Effector memory CD8-positive, alpha-beta T cell (primary cell): ENCODE measurements at places on chromosomes 16 and 17.

DNA sequence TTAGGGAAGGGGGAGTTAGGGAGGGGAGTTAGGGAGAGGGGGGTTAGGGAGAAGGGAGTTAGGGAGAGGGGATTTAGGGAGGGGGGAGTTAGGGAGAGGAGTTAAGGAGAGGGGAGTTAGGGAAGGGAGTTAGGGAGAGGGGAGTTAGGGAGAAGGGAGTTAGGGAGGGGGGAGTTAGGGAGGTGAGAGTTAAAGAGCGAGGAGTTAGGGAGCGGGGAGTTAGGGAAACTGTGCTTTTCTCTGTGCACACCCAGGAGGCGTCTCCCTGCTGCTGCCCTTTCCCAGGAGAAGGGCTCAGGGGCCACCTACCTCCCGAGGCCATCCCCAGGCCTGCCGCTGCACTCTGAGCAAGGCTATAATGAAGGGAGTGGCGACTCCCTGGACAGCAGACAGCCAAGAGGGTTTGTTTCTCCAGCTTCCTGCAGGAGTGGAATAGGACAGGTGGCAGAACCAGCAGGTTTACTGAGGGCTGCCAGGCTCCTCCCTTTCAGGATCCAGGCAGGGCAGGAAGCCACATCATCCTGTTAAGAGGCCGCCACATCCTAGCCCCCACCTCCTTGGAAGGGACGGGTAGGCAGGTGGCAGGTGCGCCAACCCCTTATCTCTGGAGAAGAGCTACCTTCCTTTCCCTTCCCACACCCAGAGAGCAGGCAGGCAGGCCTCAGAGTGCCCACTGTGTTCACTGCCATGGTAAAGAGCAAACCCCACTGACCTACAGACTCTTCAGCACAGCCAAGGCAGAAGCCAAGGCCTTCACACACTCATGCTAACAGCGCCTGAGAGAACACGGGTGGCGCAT lies 4.3 kb downstream of the CANT1 start:
- no peaks in the 10 kb centered on the region for H3K27me3 ChIP-seq
- H3K4me1 ChIP-seq, result peaks cover 68% of the 10 kb centered on the region
- DNase-seq, result no peak
- H3K4me3 ChIP-seq, result no peak overlapping the region

GRCh38 chr16:82167670-82168069 lies 2.4 kb downstream of the MPHOSPH6 start:
- H3K27ac ChIP-seq, result no peak overlapping the region
- H3K4me1 ChIP-seq, result peaks cover 26% of the 10 kb centered on the region
- H3K36me3 ChIP-seq, result peaks cover 17% of the 10 kb centered on the region
- no peak overlapping the region for H3K4me3 ChIP-seq
- DNase-seq, result no peak
- peaks cover 10% of the 10 kb centered on the region for H3K27me3 ChIP-seq

GRCh38 chr17:74478420-74479100 lies 12.1 kb downstream of the CD300A start:
- peaks cover 81% of the 10 kb centered on the region for H3K4me1 ChIP-seq
- H3K27ac ChIP-seq, result peak overlapping the region; percentile 94
- H3K4me3 ChIP-seq, result peak overlapping the region; percentile 64
- DNase-seq, result no peak

DNA sequence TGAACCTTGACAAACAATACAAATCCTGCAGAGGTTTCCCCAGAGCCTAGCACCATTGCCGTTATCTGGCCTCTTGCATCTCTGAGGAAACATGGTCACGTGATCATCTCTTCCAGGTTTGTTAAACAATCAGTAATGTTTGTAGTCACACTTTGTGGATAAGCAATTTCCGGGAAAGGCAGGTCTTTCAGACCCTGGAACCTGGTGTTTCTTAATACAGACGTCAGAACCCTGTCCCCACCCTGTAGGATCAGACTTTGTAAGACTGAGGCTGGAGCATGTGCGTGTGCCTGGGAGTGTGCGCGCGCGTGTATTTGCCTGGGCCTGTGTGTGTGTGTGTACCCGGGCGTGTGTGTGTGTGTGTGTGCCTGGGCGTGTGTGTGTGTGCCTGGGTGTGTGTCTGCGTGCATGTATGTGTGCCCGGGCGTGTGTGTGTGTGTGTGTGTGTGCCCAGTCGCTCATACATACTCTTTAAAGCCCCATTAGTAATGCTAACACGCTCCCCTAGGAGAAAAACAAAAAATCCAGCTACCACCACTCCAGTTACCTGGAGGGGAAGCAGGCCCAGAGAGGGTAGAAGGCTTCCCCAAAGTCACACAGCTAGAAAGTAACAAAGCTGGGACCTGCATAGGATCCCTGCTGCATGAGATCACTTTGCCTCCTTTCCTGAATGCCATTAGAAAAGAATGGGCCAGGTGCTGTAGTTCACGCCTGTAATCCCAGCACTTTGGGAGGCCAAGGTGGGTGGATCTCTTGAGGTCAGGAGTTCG lies 5.3 kb downstream of the CTNS start:
- H3K4me1 ChIP-seq, result peaks cover 10% of the 10 kb centered on the region
- DNase-seq, result no peak
- H3K4me3 ChIP-seq, result no peak overlapping the region
- no peak overlapping the region for H3K27ac ChIP-seq
- H3K27me3 ChIP-seq, result no peaks in the 10 kb centered on the region

DNA sequence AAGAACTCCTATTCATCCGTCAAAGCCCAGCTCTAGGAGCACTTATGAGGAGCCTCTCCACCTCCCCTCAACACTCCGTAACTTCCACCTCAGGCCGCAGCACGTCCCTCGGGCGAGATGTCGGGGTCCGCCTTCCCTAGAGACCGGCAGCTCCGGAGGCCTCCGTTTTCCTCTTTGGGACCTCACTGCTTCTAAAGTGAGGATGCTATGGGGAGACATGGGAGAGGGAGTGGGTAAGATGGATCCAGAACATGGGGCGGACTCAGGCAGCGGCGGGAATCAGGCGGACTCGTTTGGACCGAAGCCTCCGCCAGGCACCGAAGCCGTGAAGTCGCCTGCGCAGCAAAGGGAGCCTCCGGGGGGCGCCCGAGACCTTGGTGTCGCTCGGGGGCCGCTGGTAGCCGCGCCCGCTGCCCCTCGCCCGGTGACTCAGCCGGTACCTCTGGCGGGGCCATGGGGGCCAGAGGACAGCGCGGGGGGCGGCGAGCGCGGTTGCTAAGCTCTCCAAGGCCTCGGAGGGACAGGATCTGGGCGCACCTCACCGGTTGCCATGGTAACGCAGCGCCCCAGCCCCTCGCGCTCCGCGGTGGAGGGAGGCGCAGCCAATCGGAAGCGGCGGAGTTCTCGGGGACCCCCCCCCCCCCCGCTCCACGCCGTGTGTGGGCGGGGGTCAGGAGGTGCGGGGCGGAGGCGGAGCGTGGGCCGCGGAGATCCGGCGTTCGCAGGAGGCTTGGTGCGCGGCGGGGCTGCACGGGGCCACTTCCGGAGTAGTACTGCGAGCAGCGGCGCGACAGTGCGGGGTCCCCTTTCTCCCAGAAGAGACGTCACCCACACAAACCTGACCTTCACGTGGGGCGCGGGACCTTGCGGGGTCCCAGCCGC lies 1.3 kb upstream of the HIC1 start:
- no peaks in the 10 kb centered on the region for H3K27me3 ChIP-seq
- peaks cover 31% of the 10 kb centered on the region for H3K4me1 ChIP-seq
- peak; percentile 68 for DNase-seq
- peak overlapping the region; percentile 81 for H3K4me3 ChIP-seq

- H3K4me3 ChIP-seq, result no peak overlapping the region
- no peaks in the 10 kb centered on the region for H3K27me3 ChIP-seq
- H3K36me3 ChIP-seq, result no peaks in the 10 kb centered on the region
Measured at GRCh38 chr16:79986352-79986751, 385.8 kb upstream of the MAF start.

- no peak overlapping the region for H3K4me3 ChIP-seq
- H3K36me3 ChIP-seq, result no peaks in the 10 kb centered on the region
- H3K27ac ChIP-seq, result no peak overlapping the region
- no peaks in the 10 kb centered on the region for H3K27me3 ChIP-seq
Measured at GRCh38 chr16:63655846-63656245, 1466.0 kb downstream of the CDH11 start.

- H3K4me1 ChIP-seq, result peaks cover 47% of the 10 kb centered on the region
- no peak overlapping the region for H3K4me3 ChIP-seq
- peaks cover 73% of the 10 kb centered on the region for H3K36me3 ChIP-seq
- DNase-seq, result no peak
- H3K27ac ChIP-seq, result no peak overlapping the region
Measured at GRCh38 chr16:88475037-88475436, 22.0 kb downstream of the ZFPM1 start.

GRCh38 chr17:76479515-76480060 lies 12.2 kb downstream of the AANAT start:
- H3K27me3 ChIP-seq, result no peaks in the 10 kb centered on the region
- DNase-seq, result no peak
- H3K4me3 ChIP-seq, result no peak overlapping the region
- no peak overlapping the region for H3K27ac ChIP-seq
- H3K4me1 ChIP-seq, result peaks cover 14% of the 10 kb centered on the region

GRCh38 chr16:58249780-58250478 lies 44.9 kb downstream of the PRSS54 start:
- H3K27ac ChIP-seq, result peak overlapping the region; percentile 13
- peaks cover 7% of the 10 kb centered on the region for H3K36me3 ChIP-seq
- peak overlapping the region; percentile 84 for H3K4me3 ChIP-seq
- H3K4me1 ChIP-seq, result peaks cover 10% of the 10 kb centered on the region

DNA sequence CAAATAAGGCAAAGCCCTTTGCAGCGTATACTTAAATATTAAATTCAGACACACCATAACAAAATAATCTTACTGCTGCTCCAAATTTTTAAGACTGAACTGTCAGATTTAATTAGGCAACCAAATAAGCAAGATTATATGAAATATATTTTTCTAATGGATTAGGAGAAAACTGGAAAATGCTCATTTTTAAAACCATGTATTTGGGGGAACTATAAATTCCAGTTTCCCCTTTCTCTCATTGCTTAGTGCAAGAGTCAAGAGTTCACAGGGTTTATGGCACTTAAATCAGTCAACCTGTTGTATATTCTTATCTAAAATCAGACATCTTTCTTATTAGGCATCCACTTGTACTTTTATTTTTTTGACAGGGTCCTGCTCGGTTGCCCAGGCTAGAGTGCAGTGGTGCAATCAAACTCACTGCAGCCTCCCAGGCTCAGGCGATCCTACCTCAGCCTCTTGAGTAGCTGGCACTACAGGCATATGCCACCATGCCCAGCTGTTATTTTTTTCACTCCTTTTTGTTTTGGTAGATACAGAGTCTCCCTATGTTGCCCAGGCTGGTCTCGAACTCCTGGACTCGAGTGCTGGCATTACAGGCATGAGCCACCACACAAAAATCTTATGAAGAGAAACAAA lies 2.1 kb upstream of the KANSL1 start:
- H3K27ac ChIP-seq, result peak overlapping the region; percentile 95
- peak overlapping the region; percentile 96 for H3K4me3 ChIP-seq
- DNase-seq, result no peak
- peaks cover 34% of the 10 kb centered on the region for H3K36me3 ChIP-seq

- H3K27ac ChIP-seq, result peak overlapping the region; percentile 99
- peak overlapping the region; percentile 100 for H3K4me3 ChIP-seq
- peaks cover 18% of the 10 kb centered on the region for H3K36me3 ChIP-seq
- no peak for DNase-seq
- no peaks in the 10 kb centered on the region for H3K27me3 ChIP-seq
Measured at GRCh38 chr16:69566981-69567680, 1.4 kb downstream of the NFAT5 start.

DNA sequence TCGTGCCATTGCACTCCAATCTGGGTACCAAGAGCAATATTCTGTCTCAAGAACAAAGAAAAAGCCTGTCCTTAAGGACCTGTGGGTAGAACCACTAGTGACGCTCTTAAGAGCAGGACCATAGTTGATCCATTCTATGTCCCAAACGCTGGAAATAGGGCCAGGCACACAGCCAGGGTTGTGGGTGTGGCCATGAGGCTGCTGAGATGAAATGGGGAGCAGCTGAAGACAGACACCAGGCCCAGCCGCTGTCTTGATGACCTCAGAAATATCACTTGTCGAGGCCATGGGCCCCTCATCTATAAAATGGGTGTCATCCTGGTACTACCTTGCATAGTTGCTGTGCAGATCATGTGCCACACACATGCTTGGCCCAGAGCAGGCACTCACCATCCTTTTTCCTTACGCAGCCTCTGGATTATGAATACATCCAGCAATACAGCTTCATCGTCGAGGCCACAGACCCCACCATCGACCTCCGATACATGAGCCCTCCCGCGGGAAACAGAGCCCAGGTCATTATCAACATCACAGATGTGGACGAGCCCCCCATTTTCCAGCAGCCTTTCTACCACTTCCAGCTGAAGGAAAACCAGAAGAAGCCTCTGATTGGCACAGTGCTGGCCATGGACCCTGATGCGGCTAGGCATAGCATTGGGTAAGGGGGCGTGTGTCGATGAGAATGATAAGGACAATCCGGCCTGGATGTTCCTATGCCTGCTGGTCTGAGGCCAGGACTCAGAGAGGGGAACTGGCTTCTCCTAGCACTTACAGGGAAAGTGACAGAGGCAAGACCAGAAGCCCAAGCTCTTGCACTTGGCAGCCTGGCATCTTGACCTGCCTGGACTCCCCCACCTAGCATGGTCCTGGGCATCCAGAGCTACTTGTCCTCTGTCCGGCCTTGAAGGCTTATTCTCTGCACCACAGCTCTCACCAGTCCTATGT lies 25.5 kb downstream of the CDH5 start:
- no peak overlapping the region for H3K4me3 ChIP-seq
- peaks cover 33% of the 10 kb centered on the region for H3K27me3 ChIP-seq
- no peak overlapping the region for H3K27ac ChIP-seq
- H3K4me1 ChIP-seq, result no peaks in the 10 kb centered on the region
- H3K36me3 ChIP-seq, result peaks cover 3% of the 10 kb centered on the region
- no peak for DNase-seq

DNA sequence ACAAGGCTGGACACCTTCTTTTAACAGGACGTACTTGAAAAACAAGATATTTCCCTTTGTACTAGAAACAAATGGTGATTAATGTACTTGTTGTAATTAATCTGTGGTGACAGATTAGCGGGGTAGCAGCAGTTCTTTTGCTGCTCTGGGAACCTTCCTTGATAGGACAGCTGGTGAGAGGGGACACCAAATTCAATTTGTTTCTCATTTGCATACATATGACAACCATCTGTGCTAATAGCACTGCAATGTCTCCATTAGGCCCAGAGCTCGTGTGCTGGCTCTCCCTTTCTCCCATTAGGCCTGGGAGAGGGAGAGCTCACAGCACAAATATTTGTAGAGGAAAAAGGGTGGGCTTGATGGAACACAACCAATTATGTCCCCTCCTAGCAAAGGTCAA lies 221.0 kb upstream of the HS3ST3A1 start:
- H3K36me3 ChIP-seq, result no peaks in the 10 kb centered on the region
- H3K4me3 ChIP-seq, result no peak overlapping the region
- no peaks in the 10 kb centered on the region for H3K4me1 ChIP-seq

- H3K27ac ChIP-seq, result no peak overlapping the region
- H3K27me3 ChIP-seq, result peaks cover 60% of the 10 kb centered on the region
- H3K36me3 ChIP-seq, result no peaks in the 10 kb centered on the region
- no peaks in the 10 kb centered on the region for H3K4me1 ChIP-seq
Measured at GRCh38 chr16:28058839-28059589, 4.5 kb downstream of the GSG1L start.

GRCh38 chr16:586047-586644 lies 3.7 kb upstream of the RAB40C start:
- no peak for DNase-seq
- H3K4me3 ChIP-seq, result no peak overlapping the region
- no peaks in the 10 kb centered on the region for H3K27me3 ChIP-seq
- peaks cover 15% of the 10 kb centered on the region for H3K4me1 ChIP-seq
- peak overlapping the region; percentile 86 for H3K27ac ChIP-seq

- H3K36me3 ChIP-seq, result peaks cover 4% of the 10 kb centered on the region
- peaks cover 75% of the 10 kb centered on the region for H3K27me3 ChIP-seq
- no peak overlapping the region for H3K4me3 ChIP-seq
- no peaks in the 10 kb centered on the region for H3K4me1 ChIP-seq
Measured at GRCh38 chr16:23351360-23351759, 49.3 kb downstream of the SCNN1B start.

- H3K36me3 ChIP-seq, result no peaks in the 10 kb centered on the region
- no peak overlapping the region for H3K27ac ChIP-seq
- no peaks in the 10 kb centered on the region for H3K4me1 ChIP-seq
- H3K27me3 ChIP-seq, result peaks cover 38% of the 10 kb centered on the region
- H3K4me3 ChIP-seq, result no peak overlapping the region
- DNase-seq, result no peak
Measured at GRCh38 chr17:54903375-54903774, 2.7 kb downstream of the TOM1L1 start.
